ENCODE measurements at places on chromosomes 1 and 21. TPM values are rescaled to one million over a fixed set of nuclear protein-coding genes. Genes with fewer than 3 reads are reported as not detected.

DNA sequence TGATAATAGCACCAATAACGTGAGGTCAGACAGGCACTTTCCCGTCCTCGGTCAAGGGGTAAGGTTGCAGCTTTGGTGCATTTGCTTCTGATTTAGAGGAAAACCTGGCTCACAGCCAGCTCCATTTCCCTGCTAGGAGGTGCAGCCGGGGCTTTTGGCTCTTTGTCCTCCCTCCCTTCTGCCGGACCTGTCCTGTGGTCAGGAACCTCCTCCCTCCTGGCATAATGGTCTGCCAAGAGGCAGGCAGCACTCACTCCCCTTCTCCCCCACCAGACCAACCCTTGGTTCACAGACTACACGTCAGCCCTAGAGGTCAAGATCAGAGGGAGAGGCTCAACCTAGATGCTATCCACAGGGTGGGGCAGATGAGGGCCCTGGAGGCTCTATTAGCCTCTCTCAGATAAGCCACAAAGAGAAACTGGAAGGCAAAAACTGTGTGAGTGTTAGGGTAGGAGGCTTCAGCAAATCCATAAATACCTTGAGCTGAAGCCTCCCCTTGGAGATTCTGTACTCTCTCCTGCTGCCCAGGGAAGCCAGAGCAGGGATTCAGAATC is 64.8 kb downstream of the PLXNA2 start:
- DNase-seq: no peak

JMJD4 gene
- total RNA-seq: 13.3 TPM

GRCh38 chr1:15249081-15249480 is 2.1 kb downstream of the FHAD1 start:
- no peak for DNase-seq

DNA sequence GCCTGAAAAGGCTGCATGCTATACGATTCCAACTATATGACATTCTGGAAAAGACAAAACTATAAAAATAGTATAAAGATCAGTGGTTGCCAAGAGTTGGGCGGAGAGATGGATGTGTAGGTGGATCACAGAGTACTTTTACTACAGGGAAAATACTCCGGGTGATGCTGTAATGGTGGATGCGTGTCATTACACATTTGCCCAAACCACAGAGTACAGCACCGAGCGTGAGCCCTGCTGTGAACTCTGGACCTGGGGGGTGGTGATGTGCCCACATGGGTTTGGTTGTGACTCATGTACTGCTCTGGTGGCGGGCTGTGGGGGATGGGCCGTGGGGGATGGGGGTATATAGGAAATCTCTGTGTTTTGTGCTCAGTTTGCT is 162.7 kb upstream of the COL6A1 start:
- DNase-seq: no peak

DNA sequence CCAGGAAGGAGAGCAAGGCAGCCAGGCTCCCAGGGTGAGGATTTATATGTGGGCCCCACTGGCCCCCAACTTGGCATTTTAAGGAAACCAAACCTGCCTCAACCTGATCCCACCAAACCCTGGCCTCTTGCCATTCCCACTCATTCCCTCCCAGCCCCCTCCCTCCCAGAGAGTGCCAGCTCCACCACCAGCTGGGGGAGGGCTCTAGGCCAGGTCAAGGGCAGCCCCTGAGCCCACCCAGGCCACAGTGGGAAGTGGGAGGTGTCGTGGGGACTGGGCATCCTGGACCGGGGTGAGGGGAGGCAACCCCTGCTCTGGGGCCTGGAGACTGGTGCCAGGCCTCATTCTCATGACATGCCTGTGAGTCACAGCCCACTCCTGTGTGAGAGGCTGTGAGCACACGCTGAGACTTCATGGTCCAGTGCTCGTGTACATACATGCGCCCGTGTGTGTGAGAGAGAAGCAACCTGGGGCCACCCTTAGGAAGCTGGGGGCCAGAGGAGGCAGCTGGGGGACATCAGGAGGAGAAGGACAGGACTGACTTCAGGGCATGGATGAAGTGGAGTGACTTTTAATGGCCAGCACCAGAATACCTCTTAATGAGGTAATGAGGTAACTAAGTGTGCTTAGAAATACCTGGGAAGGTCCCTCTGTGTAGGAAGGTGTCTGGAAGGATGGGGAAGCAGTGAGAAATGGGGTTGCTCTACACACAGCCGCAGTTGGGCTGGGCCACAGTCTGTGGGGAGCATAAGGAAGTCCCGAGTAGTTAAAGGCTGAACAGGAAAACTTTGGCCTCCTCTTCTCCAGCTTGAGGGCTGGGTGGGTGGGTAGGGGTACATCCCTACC is at the start of gene S100A2:
S100A2 (minus strand) TSS at position 316 of the 846 bp plus-strand sequence. CDS start 1,967 bp downstream, outside the sequence.
- DNase-seq: peak; percentile 91

FYB2 gene
- total RNA-seq: not detected

GRCh38 chr1:19744335-19744743 is 55.4 kb downstream of the TMCO4 start:
- no peak for DNase-seq

KRTAP19-1 gene
- not detected for total RNA-seq

GRCh38 chr1:238779716-238780115 is 606.7 kb upstream of the CHRM3 start:
- no peak for DNase-seq

HHIPL2 gene
- not detected for total RNA-seq

- DNase-seq: no peak
Observed at GRCh38 chr1:51648180-51649109, 31.6 kb downstream of the OSBPL9 start.

- no peak for DNase-seq
Observed at GRCh38 chr1:150234309-150234565, 1.7 kb downstream of the ANP32E start.

DNA sequence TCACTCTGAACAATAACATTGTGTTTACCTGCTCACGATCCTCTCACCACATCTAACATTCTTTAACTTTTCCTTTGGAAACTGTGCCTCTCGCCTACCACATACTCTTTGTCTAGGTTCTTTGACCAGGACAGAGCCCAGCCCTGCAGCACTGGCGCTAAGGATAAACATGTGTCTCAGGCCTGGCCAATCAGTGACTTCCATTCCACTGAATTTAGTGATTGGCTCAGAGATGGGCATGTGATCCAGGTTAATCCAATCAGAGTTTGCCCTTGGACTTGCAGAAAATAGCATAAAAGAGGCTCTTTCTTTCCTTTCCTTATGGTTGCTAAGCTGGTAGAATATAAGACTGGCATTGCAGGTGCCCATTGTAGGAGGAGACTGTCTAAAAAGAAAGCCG is 605.7 kb downstream of the MATN1 start:
- no peak for DNase-seq

GRCh38 chr1:97467445-97467844 is 453.4 kb downstream of the DPYD start:
- no peak for DNase-seq

DNA sequence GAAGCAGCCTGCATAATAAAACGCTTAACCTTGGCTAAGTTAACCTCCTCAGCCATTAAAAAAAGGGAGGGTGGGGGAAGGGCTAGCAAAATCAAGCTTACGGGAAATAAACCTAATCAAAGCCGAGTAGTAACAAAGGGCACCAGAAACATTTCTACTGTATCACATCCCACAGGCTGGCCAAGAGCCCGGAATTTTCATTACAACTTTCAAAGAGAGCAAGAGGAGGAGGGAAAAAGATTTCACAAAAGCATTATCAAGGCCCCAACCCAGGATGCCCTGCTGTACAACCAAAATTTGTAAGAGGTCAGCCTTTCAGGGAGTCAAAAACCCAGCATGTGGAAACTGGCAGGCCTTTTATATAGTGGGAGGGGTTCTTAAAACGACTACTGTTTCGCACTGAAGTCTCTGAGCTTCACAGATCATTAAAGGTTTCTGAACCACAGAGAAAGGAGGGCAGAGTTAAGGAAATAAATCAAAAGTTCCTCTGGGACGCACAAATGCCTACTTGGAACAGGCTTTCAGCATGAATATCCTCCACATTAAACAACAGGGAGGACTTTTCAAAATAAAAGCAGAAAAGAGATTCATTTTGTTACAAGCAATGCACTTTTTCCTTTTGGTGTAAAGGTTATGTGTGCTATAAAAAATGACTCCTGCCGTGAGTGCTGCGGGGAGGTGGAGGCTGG is 90.4 kb downstream of the SLC45A1 start:
- DNase-seq: peak; percentile 81

- DNase-seq: no peak
Observed at GRCh38 chr1:200454425-200454824, 44.6 kb upstream of the ZNF281 start.

GRCh38 chr1:88983791-88984559 is 8.5 kb downstream of the KYAT3 start:
- DNase-seq: no peak

DNA sequence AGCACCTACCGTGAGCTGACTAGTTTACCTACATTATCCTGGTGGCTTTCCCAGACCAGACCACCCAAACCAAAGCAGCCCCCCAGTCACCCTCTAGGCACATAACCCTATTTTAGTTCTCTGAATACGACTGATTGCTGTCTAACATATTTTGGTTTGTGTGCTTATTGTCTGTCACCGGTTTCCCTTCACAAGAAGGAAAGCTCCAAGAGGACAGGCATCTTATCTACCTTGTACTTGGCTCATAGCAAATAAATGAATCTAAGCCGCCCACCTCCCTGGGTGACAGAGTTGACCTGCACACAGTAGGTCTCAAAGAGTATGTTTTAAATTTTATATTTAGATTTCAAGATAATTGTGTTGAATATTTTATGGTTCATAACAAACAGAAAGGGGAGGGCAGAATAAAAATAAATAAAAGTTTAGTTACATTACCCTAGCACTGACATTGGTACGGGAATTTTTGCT is 904 bp upstream of the PRDX6 start:
- no peak for DNase-seq

OR10Z1 gene
- total RNA-seq: not detected

DNA sequence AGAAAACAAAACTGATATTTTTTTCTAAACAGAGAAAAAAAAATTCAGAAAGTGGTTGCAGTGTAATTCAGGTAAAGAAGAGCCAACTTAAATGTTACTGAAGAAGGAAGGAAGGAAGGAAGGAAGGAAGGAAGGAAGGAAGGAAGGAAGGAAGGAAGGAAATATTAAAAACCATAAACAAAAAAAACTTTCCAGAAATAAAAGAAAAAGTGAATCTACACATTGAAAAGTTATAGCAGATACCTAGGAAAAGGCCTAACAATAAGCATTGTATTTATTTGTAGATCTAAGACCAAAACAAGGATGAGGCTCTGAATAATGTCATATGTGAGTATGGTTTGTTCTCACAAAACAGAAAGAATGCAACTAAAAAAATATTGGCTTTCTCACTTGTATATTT is 345.4 kb upstream of the NR5A2 start:
- no peak for DNase-seq

- no peak for DNase-seq
Observed at GRCh38 chr1:197178998-197179397, 32.5 kb upstream of the ASPM start.

SLAMF6 gene
- total RNA-seq: 1.2 TPM

DNA sequence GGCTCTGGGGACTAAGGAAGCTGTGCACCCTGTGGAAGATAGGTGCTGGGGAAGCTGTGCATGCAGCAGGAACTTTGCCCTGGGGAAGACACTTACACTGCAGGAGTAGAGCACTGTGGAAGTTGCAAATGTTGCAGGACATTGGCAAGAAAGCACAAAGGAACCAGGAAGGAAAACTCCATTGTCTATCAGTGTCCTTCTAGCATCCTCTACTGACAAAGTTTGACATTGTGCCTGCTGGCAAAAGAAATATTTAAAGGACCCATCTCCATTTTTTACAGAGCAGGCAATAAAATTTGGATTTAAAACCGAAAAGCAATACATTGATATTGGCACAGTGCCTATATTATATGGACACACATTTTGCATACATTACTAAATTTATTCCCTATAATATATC is 394.1 kb downstream of the PBX1 start:
- no peak for DNase-seq

GRCh38 chr1:172582889-172583288 is 49.9 kb downstream of the SUCO start:
- no peak for DNase-seq

- DNase-seq: no peak
Observed at GRCh38 chr1:200588698-200589097, 31.9 kb downstream of the KIF14 start.

UTS2 gene
- total RNA-seq: 0.27 TPM

GRCh38 chr1:101706366-101706765 is 290.4 kb downstream of the OLFM3 start:
- DNase-seq: no peak

TMCO1 gene
- total RNA-seq: 56.8 TPM

GRCh38 chr1:208183977-208184911 is 59.9 kb downstream of the PLXNA2 start:
- DNase-seq: no peak

DNA sequence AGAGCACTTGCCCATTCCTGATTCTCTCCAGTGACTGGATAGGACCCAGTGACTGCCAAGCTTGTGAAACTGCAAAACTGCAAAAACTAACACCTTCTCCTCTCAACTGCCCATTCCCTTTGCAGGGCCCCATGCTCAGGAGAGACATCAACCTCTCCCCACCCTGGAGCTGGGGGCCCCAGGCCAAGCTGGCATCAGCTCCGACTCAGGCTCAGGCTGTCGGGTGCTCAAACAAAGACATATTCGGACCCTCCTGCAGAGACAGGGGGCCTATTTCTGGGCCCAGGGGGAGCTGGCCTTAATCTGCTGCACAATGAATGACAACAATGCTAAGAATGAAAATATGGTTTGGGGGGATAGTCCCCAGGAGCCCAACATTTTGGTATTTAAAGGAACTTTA is 11.8 kb downstream of the LMX1A start:
- DNase-seq: no peak

- no peak for DNase-seq
Observed at GRCh38 chr1:153509729-153510354, 25.9 kb downstream of the S100A6 start.

- DNase-seq: no peak
Observed at GRCh38 chr1:15124362-15125100, 29.0 kb upstream of the TMEM51 start.

DNA sequence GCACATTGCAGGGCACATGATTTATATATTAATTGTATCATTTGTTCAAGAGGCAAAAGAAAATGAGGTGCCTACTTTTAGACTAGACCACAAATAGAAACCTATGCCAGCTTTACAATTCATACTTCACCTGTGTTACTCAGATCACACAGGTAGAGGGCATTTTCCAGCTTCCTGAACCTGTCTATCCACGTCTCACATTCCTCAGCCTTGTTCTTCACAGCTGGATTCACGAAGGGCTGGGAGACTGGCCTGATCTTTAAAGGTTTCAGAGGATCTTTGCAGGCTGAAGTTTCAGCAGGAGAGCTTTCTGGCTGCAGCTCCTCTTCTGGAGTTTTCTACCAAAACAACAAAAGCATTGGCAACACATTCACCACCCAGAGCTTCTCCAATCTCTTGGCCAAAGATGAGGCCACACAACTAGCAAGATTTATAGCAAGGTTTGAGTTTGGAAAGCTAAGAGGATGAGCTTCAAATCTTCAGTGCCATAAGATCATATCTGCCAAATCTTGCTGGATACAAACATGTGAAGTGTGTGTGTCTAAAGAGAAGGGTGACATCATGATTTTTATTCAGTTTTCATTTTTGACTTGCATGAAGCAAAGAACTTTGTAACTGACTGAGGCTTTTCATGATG is 71.0 kb upstream of the CYP2J2 start:
- no peak for DNase-seq

DNA sequence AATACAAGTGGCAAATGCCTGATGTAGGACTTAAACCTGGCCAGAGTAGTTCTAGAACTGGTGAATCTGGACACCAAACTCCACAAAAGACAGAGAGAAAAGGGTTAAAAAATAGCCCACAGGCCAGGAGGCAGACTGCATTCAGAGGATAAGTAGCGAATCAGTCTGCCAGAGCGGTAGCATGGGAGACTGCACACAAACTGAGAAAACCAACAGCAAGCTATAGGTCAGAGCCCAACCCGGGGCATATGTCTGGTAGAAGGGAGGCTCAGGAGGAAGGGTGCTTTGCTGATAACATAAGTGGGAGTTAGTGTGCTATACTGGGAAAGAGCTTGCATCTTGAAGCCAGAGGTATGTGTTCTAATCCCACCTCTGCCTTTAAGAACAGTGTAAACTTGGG is 4.0 kb downstream of the LRRC53 start:
- DNase-seq: no peak
